CD4-positive, alpha-beta T cell treated with Interleukin-2 at 100 ng/mL for 4 hours (primary cell): ENCODE measurements at places on chromosomes 11 and 22.

GRCh38 chr11:102006835-102007566 is 40.2 kb upstream of the CFAP300 start:
- no peak for DNase-seq

DNA sequence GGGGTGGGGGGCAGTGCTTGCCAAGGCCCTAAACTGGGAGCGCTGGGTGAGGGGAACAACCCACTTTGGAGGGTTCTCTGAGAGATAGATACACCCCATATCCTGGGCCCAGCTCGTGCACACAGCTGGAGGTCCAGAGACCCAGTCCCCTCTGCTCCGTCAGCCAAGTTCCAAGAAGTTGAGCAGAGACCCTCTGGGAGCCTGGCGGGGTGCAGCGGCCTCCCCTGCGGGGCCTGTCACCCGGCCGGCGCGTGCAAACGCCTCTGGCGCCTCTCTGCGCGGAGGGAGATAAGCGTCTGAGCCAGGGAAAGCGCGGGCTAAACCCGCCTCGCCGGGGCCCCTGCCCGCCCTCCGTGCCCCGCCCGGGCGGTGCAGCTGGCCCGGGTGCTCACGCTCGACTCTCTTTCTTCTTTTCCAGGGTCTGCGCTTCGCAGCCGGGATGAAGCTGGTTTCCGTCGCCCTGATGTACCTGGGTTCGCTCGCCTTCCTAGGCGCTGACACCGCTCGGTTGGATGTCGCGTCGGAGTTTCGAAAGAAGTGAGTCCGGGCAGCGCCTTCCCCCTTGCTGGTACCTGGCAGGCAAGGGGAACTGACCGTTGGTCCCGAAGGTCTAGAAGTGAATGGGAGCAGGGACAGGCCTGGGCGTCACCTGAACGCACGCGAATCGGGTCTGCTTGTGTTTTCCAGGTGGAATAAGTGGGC is 540 bp downstream of the ADM start:
- no peak for DNase-seq

GRCh38 chr11:35911013-35911412 is 32.8 kb upstream of the LDLRAD3 start:
- DNase-seq: no peak

DNA sequence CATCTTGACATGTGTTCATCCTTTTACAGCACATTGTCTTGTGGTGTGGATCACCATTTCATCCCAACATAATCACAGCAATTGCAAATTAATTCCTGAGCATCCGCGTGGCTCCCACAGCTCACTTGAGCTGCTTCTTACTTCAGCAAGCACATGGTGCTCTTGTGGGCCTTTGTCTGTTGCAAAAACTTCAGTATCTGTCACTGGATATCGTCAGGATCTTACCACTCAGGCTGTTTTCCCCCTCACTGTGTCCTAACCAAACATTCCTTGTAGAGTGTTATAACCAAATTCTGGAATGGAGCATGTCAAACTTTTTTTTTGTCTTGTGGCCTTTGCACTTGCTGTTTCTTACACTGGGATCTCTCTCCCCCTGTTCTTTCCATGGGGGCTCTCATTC is 683.1 kb upstream of the ARHGAP42 start:
- DNase-seq: no peak

DNA sequence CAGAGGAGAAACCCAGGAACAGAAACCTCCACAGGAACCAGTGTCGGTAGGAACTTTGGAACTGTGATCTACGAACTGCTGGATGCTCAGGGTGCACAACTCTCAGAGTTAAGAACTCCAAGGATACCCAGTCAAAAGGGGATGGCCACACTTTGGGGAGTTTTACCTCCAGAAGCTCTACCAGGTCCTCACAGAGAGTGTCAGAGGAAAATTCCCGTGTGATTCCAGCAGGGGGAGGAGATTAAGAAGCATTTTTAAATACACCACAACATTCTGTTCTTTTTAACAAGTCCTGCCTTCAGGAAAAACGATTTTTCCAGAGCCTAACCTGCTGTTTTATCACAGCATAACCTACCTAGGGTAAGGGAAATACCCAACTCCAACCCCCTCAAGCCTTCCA is 104.0 kb downstream of the SOX6 start:
- no peak for DNase-seq

DNA sequence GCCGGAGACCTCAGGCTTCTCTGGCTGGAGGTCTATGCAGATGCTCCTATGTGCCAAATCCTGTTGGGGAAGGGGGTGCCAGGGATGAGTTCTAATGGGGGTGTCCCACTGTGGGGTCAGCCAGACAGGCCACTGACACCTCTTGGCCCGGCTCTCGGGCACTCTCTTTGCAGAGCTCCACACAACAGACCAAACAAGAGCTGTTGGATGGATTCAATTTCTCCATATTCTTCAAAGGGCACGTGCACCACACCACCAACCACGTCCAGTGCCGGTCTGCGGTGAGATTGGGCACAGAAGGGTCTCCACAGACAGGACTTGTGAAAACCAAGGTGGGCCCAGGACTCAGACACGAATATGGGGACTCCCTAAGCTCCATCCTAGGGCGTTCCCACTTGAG is 2.2 kb upstream of the RGL4 start:
- DNase-seq: no peak

DNA sequence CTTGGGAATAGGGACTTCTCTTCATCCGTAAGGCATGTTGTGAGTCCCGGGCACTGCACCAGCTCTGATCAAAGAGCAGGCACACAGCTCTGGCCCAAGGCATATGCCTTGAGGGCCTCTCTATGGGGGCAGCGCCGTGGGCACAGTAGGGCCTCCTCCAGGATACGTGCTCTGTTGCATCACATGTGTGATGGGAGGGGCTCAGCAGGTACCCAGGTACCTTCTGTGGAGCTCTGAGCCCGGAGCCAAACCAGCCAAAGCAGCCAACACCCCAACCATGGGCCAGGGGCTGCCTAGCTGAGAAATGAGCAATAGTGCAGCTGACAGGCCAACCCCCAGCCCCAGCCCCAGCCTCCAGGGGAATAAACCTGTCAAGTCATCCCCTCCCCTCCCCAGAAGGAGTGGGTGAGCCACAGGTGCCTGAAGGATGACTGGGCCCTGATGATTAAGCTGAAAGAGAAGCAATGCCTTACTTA is 79.7 kb upstream of the SHISAL1 start:
- no peak for DNase-seq

DNA sequence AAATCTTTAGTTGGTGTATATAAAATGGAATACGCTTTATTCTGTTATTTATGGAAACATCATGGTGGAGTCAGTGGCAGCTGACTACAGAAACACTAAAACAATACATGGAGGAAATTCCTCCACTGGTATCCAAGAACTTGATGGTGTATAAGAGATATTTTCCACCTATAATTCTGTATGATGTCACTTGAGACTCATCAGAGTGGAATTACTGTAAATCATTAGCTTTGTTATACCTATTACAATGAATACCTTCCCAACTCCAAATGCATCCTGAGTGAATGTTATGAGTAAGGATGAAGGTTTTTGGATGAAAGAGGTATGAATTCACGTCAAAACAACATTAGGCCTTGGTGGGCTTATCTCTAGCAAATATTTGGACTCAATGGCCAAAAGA is 258.5 kb upstream of the SORL1-AS1 start:
- DNase-seq: no peak

- no peak for DNase-seq
Observed at GRCh38 chr11:69817265-69818230, 1.7 kb downstream of the FGF3 start.

DNA sequence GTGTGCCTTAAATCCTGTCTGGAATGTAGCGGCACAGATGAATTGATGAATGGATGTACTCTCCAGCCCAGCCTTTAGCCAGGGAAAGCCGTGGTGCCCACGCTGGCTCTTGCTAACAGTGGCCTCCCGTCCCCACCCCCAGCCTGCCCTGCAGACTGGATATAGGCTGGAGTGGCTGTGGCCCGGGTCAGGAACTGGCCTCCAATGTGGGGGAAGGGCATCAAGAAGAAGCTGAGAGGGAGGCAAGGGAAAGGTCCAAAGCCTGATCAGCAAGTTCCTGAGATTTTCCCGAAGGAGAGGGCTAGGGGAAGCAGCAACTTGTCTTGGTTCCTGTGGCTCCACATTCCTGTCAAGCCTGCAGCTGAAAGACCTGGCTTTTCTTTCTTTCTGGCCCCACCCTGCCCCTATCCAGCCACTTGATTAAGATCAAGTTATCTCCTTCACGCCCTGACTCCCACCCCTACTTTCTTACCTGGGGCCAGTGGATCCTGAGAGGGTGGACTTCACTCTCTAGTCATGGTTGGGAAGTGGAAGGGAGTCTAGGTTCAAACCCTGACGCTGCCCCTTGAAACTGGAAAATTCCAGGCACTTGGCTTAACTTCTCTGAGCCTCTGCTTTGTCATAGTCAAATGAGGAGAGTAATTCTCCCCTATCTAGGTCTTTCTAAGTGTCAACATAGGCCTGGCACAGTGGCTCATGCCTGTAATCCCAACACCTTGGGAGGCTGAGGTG is 11.0 kb upstream of the MICALL1 start:
- DNase-seq: no peak

DNA sequence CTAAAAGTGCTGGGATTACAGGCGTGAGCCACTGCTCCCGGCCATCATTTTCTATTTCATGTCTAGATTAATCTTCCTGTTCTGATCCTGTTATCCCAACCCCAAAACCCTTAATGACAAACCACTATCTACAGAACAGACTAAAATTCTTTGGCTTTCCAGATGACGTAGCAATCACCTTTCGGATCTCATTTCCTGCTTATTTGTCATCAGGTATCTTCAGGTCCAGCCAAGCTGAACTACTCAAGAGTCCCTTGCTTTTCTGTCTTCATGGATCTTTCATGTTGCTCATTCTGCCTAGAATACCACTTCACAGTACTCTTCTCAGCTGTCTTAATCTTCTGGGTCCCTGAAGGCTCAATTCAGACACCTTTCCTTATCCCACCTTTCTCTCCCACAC is 27.4 kb upstream of the IPO7 start:
- no peak for DNase-seq

DNA sequence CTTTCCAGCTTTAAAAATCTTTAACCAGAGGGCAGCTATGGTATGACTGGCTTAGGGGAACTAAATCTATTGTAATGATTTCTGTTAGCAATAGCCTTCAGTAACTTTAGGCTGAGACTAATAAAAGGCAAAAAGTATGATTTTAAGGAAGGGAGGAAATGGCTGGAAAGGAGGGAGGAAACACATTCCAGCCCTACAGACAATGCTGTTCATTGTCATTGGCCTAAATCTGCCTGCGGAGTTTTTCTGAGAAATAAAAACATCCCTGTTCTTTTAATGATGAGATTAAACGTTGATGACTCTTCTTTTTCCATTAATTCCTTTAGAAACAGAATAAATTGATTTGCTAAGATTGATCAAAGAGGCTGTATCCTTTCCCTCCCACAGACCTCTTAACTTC is 99.6 kb upstream of the GRAMD1B start:
- no peak for DNase-seq

DNA sequence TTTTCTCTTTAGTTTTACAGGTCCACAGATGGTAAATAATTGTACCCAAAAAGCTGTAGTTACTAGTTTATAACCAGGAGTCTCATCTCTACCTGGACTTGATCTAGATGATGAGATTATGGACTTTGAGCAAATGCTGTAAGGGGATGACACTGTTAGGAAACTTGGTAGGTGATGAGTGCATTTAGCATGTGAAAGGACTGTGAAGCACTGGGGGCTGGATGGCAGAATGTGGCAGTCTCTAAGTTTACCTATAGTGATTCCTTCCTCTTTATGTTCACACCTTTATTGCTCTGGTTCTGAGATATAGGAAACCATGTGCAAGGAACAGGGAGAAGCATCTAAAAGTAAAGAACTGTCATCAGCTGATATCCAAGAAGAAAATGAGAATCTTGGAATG is 230.7 kb upstream of the CHORDC1 start:
- DNase-seq: no peak

DNA sequence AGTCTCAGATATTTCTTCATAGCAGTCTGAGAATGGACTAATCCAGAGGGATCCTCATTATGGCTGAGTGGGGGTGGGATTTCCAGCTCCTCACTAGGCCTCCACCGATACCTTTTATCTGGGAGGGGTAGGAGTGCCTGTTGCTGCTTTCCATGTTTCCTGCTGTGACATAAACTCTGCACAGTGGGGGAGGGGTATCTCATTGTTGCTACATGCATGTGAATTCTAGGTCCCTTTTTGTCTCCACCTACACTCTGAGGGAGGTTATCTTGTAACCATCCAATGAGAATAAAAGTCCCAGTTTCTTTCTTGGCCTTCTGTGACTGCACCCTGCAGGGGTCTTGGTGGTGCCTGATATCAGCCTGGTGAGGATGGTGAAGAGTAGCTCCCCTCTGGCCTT is 60.5 kb downstream of the ADAMTS15 start:
- DNase-seq: no peak

GRCh38 chr11:92595052-92595451 is 370.4 kb downstream of the FAT3 start:
- no peak for DNase-seq

- no peak for DNase-seq
Observed at GRCh38 chr22:19823902-19824211, 30.8 kb downstream of the GNB1L start.

DNA sequence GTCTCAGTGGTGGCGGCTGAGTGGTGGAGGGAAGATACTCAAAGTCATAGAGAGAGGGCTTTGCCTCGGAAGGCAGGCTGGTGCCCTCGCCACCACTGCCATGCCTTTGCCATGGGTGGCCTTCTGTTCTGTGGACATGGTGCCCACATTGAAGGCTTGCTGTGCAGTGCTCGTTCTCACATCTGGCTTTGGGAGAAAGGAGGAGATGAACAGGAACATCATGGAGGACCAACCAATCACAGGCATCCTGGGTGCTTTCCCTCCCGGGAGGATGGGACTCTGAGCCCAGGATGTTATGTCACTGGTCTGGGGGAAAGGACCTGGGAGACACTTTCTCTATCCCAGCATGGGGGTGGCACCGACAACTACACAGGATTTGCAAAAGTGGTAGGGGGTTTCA is 82.3 kb upstream of the NARS2 start:
- no peak for DNase-seq

- no peak for DNase-seq
Observed at GRCh38 chr11:16856022-16856471, 117.6 kb downstream of the C11orf58 start.

DNA sequence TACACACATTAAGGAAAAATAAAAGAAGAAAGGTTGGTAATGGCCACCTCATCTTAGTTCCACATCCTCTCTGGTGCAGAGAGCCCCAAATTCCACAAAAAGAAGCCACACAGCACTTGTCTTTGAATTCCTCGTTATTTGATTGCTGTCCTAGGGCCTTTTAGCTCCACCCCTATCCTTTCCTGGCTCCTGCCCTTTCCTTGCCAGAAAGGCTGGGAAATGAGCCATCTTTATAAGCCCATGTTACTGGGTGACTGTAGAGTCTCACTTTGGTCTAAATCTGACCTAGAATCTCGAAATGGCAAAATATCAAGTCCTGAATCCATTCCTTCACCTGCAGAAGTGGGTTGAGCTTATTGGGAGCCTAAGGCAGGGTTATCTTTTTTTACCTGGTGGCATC is 4.3 kb upstream of the TMEM132A start:
- DNase-seq: no peak

DNA sequence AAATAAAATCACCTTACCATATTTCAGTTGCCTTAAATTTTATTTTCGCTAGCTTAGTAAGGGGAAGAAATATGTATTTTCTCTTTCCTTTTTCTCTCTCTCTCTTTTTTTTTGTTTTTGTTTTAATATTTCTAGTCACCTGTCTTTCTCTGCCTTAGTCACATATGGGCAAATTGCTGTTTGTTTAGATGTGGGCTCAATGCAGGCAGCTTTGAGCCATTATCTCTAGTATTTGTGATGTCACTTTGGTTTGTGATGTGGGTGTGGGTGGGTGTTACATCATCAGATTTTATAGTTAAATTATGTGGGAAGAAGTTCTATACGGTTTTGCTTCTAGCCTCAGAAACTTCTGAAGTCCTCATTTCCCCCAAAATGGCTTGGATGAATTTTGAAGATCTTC is at the start of gene C22orf31:
Gene C22orf31, minus strand, starts transcription at position 59 of the 400 bp plus-strand sequence. Its CDS starts 39 bp downstream, at position 20.
- DNase-seq: no peak

- DNase-seq: no peak
Observed at GRCh38 chr22:30121960-30122359, 41.7 kb downstream of the HORMAD2 start.
